Keratinocyte (primary cell): ENCODE measurements at places on chromosomes 1 and 21.
A peak's percentile ranks its signal among the peaks of the same experiment; 100 is the strongest.

GRCh38 chr1:64043976-64044375 lies 159.4 kb upstream of the UBE2U start:
- DNase-seq = no peak

DNA sequence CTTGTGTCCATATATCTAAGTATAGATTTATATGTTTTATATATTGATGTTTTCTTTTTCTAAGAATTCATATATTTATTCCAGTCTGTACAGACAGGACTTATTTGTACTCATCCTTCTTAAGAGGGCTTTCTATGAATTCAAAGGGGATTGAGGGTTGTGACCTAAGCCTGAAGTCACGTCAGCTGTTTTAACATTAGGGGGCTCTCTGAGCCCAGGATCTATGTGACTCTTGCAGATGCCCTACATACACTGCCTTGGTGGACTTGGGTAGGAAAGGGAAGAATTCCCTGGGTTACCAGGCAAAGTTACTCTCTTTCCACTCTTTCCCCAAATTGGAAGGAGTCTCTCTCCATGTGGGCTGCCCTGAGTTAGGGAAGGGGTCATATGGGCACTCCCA lies 283.8 kb upstream of the DAB1 start:
- DNase-seq = no peak

- no peak for DNase-seq
These were observed 291.8 kb upstream of the CAMK1G start for GRCh38 chr1:209291715-209292114.

- DNase-seq = no peak
These were observed 393 bp downstream of the BLZF1 start for GRCh38 chr1:169368406-169368769.

GRCh38 chr1:201324821-201325677 lies 41.7 kb downstream of the PKP1 start:
- DNase-seq = no peak

DNA sequence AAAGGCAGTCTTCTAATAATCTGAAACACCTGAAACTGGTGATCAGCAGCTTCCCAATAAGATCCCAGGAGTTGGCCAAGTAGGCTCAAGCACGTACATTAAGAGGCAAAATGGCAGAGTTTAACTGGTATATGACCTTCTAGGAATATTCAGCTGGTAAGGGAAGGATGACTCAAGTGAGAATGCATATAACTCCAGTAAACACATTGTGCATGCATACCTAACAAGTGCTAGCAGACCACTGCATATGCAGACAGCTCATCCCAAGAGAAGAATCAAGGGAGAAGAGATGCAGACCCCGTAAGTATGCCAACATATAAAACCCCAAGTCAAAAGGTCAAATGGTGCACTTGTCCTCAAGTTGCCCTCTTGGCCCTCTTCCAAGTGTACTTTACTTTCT lies 73.0 kb upstream of the ZRANB2 start:
- no peak for DNase-seq

DNA sequence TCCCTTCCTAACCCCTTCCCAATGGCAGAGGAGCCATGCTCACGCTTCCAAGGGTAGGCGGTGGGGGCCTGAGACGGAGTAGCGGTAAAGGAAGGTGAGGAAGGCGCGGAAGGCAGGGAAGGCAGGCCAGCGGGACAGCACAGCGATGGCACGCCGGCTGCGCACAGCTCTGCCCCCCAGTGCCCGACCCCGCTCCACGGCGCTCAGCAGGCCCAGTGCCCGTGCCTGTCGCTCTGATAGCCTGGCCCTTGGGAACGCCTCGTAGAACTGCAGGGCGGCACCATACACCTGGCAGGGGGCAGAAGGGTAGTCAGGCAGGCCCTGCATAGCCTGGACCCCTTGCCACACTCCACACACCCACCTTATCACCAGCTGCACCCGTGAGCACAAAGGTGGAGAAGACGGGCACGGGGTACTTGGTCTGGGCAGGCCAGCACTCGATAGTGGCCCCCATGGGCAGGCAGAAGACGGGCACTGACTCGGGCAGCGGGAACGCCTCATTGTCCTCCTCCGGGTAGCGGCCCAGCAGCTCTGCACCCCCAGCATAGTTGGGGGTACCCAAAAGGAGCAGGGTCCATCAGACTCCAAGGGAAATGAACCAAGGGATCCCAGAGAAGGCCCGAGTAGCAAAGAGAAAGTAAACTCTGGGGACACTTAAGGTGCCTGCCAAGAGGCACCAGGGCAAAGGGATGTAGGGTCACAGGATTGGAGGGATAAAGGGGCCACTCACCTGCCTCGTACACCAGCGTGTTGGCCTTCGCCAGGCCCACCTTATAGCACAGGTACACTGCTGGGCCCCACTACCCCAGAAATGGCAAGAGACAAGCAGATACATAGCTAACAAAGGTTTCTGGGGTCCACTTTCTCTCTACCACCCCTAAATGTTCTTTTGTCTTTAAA lies 4.4 kb downstream of the DENND4B start:
- DNase-seq = no peak

- peak; percentile 35 for DNase-seq
These were observed 345.8 kb downstream of the KIF26B start for GRCh38 chr1:245500546-245500945.

DNA sequence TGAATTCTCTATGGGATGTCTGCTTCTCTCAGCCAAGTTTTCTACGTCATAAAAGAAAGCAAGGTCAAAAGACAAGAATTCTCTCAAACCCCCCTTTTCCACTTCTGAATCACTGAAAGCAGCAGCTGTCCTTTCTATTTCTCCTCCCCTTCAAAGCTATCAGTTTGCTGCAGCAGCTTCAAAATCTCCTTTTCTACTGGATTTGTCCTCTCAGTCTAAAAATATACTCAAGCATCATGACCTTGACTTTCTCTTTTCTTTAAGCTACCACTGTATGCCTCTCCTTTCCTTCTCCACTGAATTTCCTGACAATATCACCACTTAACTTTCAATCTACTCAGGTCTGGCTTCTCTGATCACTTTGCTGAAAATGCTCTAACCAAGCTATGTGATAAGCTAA lies 1.9 kb downstream of the WDR64 start:
- no peak for DNase-seq

- DNase-seq = no peak
These were observed 186.9 kb upstream of the VAMP3 start for GRCh38 chr1:7584157-7584556.
